ENCODE measurements at places on chromosomes 6 and 20.

DNA sequence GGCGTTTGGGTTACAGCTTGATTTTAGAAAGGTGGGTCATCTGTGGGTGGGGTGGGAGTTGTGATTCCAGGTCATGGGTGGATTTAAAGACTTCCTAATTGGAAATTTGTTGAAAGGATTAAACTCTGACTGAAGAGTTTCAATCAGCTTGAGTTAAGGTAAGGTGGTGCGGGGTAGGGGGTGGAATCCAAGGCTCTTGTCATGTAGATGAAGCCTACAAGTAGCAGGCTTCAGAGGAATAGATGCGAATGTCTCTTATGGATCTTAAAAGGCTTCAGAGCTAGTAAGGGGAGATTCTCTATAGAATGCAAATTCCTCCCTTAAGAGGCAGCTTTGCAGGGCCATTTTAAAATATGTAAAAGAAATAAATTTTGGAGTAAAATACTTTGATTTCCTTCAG, 645.3 kb downstream of the FRK start:
- DNase-seq = no peak

DNA sequence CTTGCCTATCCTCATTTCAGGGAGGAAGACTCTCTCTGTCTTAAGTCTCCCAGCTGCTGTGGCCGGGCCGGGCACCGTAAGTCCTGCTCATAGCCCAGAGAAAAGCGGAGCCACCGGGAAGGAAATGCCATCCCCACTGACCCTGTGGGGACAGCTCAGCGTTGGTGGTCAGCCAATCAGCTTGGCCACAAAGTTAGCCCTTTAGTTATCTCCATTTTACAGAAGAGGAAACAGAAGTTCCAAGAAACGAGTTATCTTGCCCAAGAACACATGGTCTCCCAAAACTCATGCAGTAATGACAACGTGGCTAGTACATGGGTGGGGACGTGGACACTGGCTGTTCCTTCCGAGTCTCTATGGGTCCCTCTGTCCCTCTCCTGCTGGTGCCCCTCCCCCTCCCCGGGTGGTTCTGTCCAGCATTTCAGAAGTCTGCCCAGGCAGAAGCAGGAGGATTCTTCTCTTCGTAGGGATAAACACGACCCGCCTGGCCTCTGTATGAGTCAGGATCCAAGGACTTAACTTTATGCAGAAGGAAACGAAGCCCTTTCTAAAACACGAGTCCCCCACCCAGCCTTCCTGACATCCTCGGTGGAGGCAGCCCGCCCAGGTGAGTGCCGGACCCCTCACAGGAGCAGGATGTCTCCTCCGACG, 273.8 kb downstream of the CDH4 start:
- no peak for DNase-seq

- peak; percentile 85 for DNase-seq
These were observed 310.7 kb downstream of the EYA4 start for GRCh38 chr6:133551847-133552341.

DNA sequence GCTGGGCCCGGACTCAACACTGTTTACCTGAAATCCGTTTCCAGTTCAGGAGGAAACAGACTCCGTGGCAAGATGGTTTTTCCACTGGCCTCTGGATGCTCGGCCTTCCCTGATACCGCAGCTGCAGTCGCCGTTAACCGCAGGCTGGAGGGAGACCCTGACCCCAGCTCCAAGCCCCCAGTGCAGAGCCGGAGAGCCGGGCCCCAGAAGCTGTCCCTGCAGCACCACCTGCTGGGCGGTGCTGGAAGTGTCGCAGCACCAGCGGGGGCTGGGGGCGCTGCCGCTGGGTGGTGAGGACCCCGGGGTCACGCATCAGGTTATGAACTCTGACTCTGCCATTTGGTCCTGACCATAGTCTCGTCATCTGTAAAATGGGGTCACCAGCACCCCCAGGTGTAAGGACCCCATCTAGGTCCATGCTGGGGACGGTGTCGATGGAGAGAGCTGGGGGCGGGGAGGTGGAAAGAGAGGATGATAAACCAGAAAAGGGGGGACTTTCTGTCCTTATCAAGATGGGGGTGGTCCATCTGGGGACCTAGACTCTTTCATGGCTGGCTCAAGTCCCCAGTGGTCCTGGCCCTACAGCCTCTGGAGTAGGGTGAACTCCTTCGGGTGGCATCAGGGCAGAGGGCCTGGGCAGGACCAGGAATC, 20.8 kb upstream of the CHRNA4 start:
- DNase-seq = no peak

- no peak for DNase-seq
These were observed 208.9 kb upstream of the FOXQ1 start for GRCh38 chr6:1103021-1103420.

DNA sequence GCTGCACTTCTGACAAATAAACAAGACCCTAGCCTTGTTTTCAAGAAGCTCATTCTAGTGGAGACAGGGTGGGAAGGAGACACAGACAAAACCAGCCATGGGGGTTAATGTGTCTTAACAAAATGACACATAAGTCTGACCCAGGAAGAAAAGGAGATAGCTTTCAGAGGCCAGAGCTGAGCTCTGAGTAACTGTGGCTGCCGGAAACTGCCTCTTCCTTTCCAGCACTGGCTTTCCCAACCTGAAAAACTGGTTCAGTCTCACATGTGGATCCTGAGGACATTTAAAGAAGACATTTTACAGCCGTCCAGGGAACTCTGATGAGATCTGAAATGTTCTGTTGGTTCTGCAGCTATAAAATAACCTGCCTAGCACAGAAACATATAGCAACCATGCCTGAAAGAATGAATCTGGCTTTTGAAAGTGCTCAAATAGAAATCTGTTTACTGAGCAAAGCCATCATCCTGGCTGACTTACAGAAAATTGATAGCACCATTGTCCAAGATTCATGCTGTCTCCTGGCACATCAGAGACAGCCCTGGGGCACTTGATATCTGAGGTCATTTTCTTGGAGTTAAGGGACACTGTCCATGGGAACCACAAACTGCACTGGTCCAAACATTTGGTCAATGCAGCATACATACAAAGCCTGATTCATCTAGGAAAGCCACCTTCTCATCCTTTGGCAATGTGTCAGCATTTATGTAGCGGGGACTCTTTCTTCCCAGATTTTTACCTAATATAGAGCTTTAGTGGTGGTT, 83.2 kb upstream of the PAX1 start:
- no peak for DNase-seq

DNA sequence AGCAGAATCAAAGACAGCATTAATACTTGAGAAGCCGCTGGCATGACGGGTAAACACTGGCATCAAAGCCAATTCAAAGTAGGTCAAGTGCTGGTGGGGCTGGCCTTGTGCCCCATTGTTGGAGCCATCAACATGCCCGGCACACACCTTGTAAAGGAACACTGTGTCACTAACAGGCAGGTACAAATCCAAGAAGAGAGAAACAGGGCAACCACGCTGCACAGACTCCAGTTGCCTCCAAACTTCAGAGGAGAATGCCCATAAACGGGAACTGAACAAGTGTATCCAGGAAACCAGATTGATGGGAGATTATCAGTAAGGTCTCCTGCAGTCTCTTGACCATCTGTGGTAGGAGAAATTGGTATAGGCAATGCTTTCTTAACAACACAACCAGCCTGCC, 127.0 kb upstream of the STXBP5 start:
- DNase-seq = no peak

DNA sequence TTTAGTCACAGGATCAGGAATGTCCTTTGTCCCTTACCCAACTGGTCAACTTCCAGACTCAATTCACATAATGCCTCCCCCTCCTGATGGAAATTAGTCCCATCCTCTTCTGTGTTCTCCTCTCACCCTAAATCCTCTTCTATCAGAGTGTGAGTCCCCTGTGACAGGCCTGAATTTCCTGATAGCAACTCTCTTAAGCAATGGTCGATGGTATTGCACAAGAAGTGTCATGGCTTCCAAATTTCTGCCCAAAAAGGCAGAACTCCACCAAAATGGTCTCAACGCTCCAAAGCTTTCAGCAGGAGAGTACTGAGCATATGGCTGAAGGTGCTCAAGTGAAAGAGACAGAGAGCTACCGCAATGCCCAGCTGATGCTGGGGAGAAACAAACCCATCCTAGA, 2.4 kb downstream of the PREP start:
- DNase-seq = no peak
